ENCODE measurements at places on chromosomes 6 and 20.

DNA sequence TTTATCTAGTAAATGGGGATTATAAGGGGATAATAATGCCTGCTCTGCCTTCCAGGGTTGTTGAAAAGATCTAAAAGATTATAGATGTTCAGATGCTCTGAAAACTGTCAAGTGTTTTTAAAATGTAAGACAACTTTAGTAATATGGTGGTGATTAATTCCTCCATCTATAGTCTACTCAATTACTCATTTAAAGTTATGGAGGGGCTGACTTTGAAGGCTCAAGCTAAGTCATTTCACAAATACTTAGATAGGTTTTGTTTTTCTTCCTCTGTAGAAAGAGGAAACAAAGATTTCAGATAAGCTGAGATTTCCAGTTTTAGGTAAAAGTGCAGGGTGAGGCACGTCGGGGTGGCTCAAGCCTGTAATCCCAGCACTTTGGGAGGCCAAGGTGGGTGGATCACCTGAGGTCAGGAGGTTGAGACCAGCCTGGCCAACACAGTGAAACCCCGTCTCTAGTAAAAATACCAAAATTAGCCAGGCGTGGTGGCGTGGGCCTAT is 50.5 kb upstream of the PIM1 start:
- DNase-seq: no peak

DNA sequence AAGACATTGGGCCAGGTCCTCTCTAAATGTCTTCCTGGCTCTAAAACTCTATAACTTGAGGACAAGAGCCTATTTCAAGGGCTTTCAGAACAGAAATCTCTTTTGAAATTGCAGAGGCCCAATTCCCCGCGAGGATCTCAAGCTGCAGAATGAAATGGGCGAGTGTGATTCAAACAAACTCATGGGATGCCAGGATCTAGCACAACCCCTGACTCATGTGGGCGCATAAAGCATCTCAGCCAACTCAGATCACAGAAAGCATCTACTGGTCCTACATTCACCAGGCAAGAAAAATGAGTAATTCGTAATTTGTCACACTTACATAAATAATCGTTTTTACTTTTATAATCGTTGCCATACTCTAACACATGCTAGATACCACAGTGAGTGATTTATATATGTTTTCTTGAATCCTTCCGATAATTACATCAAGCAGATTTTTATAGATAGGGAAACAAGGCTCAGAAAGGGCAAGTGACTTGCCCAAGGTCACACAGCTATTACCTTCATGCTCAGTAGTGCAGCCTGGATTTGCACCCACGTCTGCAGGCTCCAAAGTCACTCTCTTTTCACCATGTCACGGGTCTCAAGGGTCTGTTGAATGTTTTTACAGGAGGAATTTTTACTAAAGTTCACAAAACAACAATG is 26.2 kb downstream of the FOXF2 start:
- no peak for DNase-seq

DNA sequence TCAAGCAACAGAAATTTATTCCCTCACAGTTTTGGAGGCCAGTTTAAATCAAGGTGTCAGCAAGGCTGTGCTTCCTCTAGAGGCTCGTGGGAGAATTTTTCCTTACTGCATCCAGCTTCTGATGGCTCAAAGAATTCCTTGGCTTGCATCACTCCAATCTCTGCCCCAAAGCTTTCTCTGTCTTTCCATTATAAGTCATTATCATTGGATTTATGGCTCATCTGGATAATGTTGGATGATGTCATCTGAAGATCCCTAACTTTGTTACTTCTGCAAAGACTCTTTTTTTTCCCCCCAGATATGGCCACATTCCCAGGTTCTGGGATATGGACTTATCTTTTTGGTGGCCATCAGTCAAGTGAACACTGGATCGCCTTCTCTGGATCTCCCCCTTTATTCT is 146.3 kb upstream of the B3GAT2 start:
- DNase-seq: no peak

DNA sequence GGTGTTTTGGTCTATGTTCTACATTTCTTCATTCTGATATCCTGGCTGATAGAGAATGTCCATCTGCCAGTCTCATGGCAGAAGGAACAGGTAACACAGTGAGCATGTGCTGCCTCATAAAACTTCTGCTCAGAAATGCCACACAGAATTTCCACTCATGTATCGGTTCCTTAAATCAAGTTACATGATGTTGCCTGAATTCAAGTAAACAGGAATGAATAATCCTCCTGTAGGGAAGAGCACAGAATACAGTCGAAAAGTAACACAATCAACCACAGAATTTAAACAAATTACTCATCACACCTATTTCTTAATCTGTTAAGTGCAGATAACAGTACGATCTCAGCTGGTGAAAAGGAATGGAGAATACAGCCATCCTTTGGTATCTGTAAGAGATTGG is 74.7 kb downstream of the FAM217A start:
- no peak for DNase-seq

DNA sequence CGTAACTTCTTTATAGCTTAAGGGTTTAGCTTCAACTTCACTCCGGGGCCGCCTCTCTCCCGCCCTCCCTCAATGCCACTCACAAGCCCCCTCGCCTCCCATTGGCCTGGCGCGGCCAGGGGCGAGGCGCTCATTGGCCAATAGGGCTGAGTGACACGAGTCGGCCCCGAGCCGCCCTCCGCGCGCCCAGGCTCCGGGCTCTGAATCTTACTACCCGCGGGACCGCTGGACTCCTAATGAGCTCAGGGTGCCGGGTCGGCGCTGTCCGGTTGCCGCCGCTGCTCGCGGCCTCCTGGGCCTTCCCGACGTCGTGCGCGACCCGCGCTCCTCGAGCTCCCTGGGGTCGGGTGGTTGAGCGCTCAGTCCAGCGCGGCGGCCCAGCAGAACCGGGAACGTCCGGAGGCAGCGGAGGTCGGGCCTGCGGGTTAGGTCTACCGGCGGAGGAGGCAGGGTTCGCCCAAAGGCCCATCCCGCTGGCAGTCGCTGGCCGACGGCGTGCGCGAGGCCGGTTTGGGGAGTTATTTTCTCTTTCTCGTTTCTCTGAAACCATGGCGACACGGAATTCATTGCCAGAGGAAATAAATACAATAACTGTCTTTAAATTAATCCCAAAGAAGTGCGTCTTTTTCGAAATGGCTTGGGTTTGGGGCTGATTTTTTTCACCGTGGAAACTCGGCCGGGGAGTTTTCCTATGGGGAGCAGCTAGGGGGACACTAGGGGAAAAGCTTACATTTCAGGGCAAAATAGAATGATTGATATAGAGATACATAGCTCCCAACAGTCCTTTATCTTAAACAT is at the start of gene SIM1:
TSS of gene SIM1 (minus strand) at position 19 of the 798 bp plus-strand sequence. CDS start 1,453 bp downstream, outside the sequence.
- no peak for DNase-seq

- DNase-seq: no peak
Observed at GRCh38 chr6:153634416-153634815, 404.6 kb upstream of the OPRM1 start.

All from hippocampal formation (tissue), 2 donors.